KBM-7 (cell line): ENCODE measurements at places on chromosomes 5 and 9.

DNA sequence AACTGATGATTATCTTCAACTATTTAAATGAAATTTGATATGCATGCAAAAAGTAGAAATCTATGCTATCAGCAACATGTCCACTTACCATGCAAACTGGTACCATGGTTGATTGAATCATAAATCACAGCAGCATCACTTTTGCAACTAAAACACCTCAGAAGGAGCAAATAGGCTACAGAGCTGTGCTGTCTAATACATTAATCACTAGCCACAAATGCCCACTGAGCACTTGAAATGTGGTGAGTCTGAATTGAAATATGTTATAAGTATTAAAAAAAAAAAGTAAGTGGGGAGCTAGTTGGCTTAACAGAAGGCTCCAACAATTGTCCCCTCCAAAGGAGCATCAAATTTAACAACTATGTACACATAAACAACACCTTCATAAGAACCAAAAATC lies 112.5 kb downstream of the FAM114A2 start:
- no peak for DNase-seq

- no peak for DNase-seq
These were observed 56.0 kb downstream of the ZNF510 start for GRCh38 chr9:96721731-96722429.

DNA sequence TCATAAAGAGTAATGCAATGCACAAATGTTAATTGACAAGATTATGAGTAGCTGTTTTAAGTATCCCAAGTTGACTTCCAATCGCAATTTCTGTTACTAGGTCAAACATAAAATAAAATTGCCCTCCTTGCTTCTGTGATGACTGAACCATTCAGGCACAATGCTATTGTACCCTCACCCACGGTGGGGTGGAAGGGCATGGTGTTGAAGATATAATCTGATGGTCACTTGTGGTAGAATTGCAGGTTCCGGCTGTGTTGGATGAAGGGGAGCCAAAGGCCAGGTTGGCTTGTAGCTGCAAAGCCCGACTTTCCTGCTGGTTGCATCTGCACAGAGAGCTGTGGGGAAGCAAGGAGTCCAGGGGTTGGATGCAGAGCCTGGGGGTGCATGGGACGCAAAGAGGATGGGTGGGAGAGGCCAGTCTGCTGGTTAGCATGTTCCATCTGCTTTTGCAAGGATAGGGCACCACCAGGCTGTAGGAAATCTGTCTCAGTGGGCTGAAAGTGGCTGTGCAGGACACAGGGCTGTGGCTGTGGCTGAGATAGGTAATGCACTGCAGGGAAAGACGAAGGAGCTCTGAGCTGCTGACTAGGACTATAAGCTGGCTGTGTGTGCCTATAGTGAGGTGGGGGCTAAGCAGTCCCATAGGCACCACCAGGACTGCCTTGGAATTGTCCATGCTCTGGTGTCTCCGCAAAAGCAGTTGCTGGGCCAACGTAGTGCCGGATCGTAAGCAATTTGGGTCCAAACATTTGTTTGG lies 31.5 kb upstream of the PUM3 start:
- no peak for DNase-seq

GRCh38 chr5:179120421-179120861 lies 60.3 kb downstream of the ZNF354C start:
- no peak for DNase-seq

GRCh38 chr9:126581893-126582292 lies 31.8 kb upstream of the LMX1B start:
- no peak for DNase-seq

DNA sequence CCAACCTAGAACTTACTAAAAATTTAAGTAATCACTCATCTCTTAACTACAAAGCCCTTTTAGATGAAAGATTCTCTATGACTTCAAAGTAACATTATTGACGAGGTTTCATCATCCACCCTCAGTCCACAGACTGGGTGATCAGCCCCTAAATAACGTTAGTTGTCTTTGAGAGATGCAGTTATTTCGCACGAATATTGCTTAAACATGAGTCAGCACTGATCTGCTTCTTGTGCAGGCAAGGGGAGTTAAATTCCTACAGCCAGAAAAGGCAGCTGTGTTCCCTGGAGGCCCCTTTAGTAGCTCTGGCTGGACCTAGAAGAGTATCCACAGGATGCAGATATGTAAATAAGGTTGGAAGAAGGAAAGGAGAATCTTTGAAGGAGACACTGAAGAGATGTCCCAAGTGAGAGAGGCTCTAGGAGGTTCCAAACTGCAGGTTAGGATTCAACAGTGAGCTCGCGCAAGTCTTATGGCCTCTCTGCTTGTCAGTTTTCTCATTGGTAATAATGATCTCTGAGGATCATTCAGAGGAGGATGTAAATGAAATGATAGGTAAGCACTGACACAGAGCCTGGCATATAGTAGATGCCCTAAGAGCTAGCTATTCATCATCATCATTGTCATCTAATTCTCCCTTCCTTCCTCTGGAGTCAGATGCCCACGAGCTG lies 122.2 kb upstream of the MAN2A1 start:
- DNase-seq, result no peak

- no peak for DNase-seq
These were observed 687.1 kb downstream of the TLE1 start for GRCh38 chr9:81002242-81002641.

DNA sequence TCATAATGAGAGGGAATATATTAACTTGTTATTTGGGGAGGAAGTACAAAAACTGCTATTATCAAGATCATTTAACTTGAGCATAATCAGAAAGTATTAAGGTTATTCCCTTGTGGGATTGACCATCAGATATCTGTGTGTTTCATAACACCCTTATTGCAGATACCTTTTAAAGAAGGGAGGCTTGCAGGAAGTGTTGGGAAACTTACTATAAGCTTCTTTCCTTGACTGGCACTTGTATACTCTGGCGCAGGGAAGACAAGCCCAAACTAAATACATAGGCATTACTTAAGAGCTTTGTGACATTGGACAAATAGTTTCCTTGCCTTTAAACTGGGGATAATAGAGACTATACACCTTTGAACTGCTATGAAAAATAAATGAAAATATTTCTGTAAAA lies 50.9 kb downstream of the PIK3R1 start:
- DNase-seq, result no peak

DNA sequence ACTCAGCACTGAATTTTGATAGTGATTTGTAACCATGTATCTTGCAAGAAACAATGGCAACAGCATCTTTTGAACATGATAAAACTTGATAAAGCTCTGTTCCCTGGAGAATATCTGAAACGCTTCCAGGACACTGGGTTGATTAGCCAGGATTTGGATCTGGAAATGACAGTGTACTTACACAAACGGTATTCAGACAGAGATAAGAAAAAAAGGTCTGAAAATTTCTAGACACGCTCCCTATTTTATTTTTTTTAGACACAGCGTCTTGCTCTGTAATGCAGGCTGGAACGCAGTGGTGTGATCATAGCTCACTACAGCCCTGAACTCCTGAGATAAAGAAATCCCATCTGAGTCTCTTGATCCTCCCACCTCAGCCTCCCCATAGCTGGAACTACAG lies 109.0 kb downstream of the GNAQ start:
- DNase-seq, result no peak

DNA sequence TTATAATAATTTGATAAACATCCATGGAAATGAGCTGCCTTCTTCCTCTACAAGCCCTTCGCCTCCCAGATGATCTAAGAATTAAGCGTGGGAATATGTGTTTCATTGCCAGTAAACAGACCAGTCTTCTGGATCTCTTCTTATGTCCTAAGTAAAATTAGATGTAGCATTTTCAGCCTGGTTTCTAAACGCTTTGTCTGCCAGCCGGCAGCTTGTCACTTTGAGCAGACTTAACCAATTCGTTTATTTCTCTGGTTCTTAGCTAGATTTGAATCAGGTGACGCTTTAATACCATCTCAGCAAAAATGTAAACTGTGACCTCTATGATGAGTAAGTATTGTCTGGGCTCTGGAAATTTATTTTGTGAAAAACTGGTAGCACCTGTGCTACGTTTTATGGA lies 380.6 kb upstream of the NUDT12 start:
- DNase-seq, result no peak
